Vagina (tissue), 2 donors: ENCODE measurements at places on chromosomes 2 and 18. TPM values are rescaled to one million over a fixed set of nuclear protein-coding genes. Genes with fewer than 3 reads are reported as not detected.

VSNL1 gene
- total RNA-seq = 19.2 TPM

PLEKHB2 gene
- total RNA-seq = 46.7 TPM

DUSP2 gene
- 14.0 TPM for total RNA-seq

EMILIN1 gene
- 100 TPM for total RNA-seq

POU3F3 gene
- not detected for total RNA-seq

FAM237A gene
- not detected for total RNA-seq

EFEMP1 gene
- total RNA-seq = 235 TPM
